Esophagus muscularis mucosa (tissue), 4 donors: ENCODE measurements at places on chromosomes 5 and 9. TPM values are rescaled to one million over a fixed set of nuclear protein-coding genes. Genes with fewer than 3 reads are reported as not detected.

GRCh38 chr9:72039532-72039931, 20.9 kb downstream of the C9orf57 start:
- DNase-seq = no peak

DNA sequence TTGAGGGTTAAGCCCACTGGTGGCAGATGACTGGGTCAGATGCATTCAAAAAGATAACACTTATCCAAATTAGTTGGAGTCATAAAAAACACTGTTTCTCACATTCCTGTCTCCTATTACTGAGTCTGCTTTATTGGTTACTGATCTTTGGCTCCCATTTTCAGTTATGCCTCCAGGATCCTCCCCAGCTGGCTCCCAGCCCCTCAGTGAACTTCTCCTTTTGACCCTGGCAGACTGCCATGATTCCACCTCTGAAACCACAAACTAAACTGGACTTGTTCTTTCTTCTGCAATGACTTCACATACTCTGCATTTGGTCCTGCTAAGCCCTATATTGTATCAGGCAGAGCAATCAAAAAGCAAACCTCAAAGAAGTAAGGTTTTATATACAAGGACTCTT, 860.8 kb upstream of the DMAC1 start:
- DNase-seq = no peak

RNF145 gene
- 67.7 TPM for total RNA-seq

- DNase-seq = no peak
These were observed 71.8 kb downstream of the SMARCA2 start for GRCh38 chr9:2086971-2087370.

IL9 gene
- total RNA-seq = not detected

DNA sequence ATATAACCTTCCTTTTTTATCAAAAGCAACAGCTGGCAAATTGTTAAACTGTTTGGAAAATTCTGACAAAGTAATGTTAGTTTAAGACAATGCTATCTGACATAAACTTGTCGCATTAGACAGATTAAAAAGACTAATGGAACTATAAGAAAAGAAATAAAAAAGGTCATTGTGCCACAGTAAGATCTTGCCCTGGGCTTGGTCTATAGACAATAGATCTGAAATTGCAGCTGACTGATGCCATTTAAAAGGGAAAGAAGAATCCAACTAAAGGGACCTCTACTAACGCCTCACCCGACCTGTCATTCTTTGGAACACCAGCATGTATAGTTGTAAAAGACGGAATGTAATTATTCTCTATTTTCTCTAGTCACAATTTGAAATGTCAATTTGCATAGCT, 644.4 kb upstream of the GRAMD2B start:
- no peak for DNase-seq

DNA sequence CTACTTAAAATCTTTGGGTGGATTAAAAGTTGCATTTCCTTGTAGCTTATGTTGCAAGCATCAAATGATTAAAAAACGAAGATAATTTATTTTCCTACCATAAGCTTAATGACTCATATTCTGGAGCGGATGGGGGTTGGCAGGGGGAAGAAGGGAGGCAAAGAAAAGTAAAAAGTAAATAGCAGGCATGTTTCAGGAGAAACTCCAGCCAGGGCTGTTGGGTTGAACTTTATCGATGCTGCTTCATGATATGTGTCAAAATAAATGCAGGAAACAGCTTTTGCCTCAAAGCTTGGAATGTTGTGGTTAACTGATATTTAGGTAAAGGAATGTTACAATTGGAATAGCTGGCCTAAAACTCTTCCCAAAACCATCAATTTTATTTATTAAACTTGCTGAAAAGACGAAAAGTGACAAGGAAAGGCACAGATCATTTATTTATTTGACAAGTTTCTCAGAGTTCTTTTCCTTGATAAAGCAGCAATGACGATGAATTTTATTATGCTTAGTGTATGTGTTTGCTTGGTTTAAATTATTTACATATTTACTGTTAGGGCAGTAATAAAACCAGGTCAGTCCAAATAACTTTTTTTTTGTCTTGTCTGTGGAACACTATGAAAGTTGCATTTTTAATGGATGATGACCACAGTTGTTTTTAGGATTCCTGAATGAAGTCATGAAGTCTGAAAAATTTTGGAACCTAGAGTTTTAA, 177.9 kb downstream of the PCSK1 start:
- DNase-seq = no peak

GRCh38 chr5:66987126-66987525, 209.5 kb downstream of the CD180 start:
- no peak for DNase-seq

DNA sequence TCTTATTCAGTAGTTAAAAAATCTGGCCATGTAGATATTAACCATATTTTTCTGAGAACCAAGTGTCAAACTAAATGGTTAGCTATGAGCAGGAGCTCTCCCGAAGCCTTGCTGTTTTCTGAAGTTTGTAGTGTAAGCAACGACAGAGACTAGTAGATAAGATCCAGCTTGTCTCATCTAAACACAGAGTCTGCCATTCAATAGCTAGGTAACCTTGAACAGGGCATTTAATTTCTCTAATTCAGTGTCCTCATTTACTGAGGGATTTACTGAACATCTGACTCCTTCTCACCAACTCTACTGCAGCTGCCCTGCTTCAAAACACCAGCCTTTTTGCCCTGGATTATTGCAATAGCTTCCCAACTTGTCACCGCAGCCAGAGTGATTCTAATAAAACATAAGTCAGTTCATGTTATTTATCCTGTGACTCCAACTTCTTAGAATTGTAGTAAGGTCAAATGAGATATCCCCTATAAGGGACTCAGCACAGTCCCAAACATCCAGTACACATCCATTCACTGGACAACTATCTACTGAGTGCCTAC, 337.0 kb downstream of the PLK2 start:
- DNase-seq = no peak

DNA sequence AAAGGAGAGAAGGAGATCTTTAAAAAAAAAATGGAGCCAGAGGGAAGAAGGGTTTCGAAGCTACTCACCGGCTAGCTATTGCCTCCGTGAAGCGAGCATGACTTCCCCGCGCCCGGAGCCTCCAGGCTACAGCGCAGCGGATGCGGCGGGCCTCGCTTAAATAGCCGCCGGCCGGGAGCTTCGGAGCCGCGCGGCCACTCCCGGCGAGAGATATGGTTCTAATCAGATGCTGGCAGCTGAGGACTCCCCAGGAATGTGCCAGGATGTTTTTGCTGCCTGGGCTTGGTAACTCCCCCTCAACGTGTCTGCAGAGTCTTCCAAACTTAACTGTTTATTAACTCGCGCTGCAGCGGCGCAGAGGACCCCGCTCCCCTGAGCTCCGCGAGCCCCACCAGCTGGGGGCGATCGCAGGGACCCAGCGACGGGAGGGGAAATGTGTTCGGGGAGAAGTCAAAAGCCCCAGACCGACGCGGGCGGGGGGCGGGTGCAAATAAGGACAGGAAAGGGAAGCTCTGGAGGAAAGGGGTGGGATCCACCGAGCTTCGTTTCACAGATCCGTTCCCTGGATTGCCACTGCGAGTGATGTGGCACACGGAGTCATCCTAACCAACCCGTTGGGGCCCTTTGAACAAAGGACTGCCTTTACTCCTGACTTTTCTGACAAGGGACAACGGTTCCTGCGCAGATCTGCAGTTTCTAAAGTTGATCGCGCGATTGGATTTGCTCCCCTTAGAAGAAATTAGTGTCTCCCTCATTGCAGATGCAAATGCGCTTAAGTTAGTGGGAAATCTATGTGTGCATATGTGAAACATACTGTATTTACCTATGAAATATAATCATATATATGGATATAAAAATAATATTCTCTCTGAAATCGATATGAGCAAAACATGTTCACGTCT, at the start of gene DAB2:
Gene DAB2 (minus strand): TSS at position 245 of the 902 bp plus-strand sequence. CDS start 30,660 bp downstream, outside the sequence.
- peak; percentile 97 for DNase-seq

GRCh38 chr9:26559506-26559905, 333.1 kb downstream of the CAAP1 start:
- no peak for DNase-seq

- DNase-seq = no peak
These were observed 279.4 kb downstream of the HINT1 start for GRCh38 chr5:130885691-130886090.
